ENCODE measurements at places on chromosomes 1 and 21. TPM values are rescaled to one million over a fixed set of nuclear protein-coding genes. Genes with fewer than 3 reads are reported as not detected.

TNFRSF25 gene
- 381 TPM for total RNA-seq

GCSAML gene
- total RNA-seq = 0.75 TPM

USH2A gene
- total RNA-seq = not detected

DNA sequence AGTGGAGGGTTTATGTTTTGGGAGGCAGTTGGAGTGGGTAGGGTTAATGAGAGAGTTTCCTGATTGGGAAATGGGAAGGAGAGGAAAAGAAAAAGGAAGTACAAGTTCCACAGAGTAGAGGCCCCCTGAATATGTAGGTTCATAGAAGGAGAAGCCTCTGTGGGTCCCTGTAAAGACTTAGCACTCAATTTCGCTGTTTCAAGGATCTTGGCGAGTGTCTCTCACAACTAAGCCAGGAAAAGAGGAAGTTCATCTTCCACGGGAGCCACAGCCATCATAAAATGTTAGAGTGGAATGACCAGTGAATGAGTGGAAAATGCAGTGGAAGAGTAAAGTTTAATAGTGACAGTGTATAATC lies 17.4 kb upstream of the DPYD start:
- H3K27ac ChIP-seq = no peak overlapping the region
- H3K4me3 ChIP-seq = no peak overlapping the region
- H3K27me3 ChIP-seq = no peaks in the 10 kb centered on the region
- no peak for DNase-seq
- peaks cover 10% of the 10 kb centered on the region for H3K4me1 ChIP-seq
